Activated CD4-positive, alpha-beta T cell treated with anti-CD3 and anti-CD28 coated beads, Interleukin-2, amount 50 U/mL, for 48 hours (primary cell): ENCODE measurements at places on chromosomes 5 and 9.

DNA sequence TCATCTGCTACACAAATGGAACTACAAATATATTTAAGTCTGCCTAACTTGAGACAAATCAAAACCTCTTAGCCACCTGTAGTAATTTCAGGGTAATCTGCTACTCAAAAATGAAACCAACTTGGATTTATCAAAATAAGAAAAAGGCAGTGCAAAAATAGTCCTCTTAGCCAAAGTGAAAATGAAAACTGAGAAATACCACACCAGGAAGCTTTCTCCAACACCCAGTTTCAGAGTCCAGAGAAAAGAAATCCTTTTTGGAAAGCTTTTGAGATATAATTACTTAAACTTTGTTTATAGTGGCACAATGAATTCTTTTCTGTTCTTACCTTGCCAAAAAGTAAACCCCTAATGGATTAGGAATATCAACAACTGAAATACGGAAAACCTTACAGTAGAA lies 990.4 kb downstream of the EFNA5 start:
- no peak for DNase-seq

DNA sequence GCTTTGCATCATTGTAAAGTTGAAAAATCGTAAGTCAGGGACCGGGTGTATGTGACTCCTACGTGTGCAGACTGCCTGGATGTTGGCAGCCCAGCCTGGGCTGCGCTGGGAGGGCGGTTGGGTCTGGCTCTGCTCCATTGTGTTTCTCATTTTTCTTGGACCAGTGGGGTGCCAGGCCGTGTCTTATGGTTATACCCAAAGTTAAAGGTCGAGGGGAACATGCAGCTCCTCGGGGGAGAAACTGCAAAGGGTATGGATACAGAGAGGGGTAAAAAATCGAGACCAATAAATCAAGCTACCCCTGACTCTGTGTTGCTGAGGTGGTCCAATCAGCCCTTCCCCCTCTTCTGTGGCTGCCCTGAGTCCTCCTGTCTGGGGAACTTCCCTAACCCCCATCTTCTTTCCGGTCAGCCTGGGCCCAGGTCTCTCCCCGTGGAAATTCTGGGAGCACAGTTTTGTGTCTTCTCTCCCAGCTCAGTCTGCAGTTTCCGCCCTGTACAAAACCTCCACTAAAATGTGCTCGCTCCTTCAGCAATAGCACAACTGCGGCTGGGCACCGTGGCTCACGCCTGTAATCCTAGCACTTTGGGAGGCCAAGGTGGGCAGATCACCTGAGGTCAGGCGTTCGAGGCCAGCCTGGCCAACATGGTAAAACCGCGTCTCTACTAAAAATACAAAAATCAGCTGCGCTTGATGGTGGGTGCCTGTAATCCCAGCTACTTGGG lies 34.1 kb upstream of the UNC5A start:
- no peak for DNase-seq

- no peak for DNase-seq
Measured at GRCh38 chr9:115004545-115004944, 74.2 kb upstream of the TNFSF8 start.

DNA sequence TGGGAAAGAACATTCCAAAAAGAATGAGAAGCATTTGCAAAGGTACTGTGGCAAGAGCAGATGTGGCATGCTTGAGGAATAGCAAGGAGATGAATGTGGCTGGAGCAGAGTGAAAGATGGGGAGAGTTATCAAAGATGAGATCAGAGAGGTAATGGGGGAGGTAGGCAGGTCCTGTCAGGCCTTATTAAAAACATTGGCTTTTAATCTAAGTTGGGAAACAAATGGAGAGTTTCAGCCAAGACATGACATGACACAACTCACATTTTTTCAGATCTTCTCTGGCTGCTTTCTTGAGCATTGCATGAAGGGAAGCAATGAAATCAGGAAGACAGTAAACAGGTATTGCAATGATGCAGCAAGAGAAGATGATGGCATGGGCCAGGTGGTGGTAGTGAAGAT lies 120.3 kb downstream of the MUSK start:
- no peak for DNase-seq

DNA sequence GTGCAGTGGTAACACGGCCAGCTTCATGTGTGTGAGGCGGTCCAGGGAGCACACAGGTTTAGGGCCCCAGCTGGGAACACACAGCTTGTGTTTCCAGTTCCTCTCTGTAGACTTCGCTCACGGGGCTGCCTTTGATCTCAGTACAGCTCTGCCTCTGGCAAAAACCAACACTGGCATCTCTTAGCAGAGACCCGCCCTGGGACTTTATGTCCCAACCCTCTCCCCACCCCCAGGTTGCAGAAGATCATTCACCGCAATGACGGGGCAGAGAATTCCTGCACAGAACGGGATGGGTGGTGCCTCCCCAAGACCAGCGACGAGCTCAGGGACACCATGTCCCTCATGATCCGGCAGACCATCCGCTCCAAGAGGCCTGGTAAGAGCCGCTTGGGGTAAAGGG lies 5.2 kb upstream of the CEL start:
- no peak for DNase-seq

DNA sequence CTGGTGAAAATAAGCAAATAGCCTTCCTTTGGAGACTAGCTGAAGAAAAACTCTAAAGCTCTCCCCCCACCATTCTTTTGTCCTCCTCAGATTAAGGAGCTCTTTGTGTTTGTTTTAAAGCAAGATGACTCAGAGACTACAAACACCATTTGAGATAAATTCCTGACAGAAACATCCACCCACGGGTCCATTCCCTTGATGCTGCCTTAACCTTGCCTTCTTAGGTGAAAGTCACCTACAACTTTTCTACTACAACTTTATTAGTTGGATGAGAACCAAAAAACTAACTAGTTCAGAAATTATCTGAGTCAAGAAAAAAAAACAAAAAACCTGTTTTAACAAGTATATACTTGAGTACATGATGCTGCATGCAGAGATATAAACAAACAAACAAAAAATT lies 831.1 kb downstream of the NR2F1-AS1 start:
- DNase-seq, result no peak

DNA sequence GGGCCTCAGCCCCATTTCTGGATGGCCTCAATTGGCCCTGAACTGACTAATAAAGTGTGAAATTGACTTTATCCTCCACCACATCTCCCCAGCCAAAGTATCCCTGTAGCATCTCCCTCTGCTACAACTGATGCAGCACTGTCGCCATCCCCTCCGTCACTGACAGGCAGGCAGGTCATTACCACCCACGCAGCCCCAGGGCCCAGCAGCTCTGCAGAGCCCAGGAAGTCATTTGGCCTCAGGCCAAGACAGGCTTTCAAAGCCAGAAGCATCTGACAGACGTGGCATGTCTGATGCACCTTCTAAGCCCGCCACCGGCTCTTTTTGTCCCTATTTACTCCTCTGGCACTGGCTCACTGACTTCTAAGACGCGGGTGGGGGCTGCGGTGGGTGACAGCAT lies 65.3 kb downstream of the ARHGEF37 start:
- DNase-seq, result peak; percentile 26

DNA sequence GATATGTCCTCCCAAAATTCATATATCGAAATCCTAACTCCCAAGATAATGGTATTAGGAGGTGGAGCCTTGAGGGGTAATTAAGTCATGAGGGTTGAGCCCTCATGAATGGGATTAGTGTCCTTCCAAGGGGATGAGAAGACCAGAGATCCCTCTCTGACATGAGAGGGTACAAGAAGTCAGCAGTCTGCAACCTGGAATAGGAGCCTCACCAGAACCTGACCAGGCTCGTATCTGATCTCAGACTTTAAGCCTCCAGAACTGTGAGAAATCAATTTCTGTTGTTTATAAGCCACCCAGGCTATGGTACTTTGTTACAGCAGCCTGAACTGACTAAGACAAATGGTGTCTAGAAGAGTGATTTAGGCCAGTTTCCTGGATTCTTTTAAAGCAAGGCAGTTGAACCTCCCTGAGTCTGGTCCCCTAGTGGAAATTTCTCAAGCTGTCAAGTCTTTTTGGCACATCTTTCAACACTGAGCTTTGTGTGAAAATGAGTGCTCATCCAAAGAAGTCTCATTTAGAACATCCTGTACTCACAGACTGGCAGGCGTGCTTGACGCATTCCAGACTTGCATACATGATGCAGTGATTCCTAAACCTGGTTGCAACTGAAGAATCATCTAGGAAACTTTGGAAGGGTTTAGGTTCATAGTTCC lies 254.8 kb upstream of the PPP1R2B start:
- no peak for DNase-seq

GRCh38 chr9:17064558-17064957 lies 70.3 kb upstream of the CNTLN start:
- DNase-seq, result no peak

GRCh38 chr5:105917189-105917588 lies 1753.5 kb downstream of the EFNA5 start:
- no peak for DNase-seq

- DNase-seq, result no peak
Measured at GRCh38 chr5:10445352-10445751, 3.7 kb downstream of the ROPN1L start.

DNA sequence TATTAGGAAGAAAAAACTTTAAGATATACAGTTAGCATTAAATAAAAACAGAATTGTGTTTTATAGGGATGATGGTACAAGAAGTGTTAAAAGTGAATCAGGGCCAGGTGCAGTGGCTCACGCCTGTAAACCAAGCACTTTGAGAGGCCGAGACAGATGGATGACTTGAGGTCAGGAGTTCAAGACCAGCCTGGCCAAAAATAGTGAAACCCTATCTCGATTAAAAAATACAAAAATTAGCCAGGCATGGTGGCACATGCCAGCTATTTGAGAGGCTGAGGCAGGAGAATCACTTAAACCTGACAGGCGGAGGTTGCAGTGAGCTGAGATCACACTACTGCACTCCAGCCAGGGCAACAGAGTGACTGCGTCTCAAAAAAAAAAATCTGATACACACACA lies 282.9 kb upstream of the ATP10B start:
- DNase-seq, result no peak

DNA sequence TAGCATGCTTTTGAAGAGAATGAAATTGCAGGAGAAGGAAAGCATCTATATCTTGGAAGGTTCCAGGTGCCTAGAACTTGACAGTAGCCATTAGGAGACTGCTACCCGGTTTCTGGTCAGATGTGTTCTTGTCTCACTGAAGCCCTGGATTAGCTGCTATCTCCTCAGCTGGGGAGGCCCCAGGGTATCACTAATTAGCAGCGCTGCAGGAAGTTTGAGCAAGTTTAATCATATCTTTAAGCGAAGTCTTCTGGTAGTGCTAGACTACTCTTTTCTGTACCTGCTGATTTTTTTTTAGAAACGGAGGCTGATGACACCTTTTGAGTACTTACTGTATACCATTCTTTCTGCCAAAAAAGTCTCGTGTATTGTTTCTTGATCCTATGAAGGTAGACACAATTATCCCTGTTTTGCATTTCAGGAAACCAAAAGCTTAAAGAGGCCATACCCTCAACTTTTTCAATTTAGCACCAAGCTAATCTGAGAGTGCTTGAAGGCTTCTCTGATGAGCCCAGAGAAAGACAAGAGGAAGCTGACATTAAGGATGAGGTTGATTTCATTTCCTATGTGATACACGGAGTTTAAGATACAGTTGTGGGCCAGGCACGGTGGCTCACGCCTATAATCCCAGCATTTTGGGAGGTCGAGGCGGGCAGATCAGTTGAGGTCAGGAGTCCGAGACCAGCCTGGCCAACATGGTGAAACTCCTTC lies 201.3 kb downstream of the ARHGAP26 start:
- no peak for DNase-seq

- peak; percentile 9 for DNase-seq
Measured at GRCh38 chr9:119961774-119962424, 592.7 kb upstream of the BRINP1 start.

GRCh38 chr9:136396219-136396515 lies 3.8 kb downstream of the SNAPC4 start:
- DNase-seq, result no peak

- DNase-seq, result no peak
Measured at GRCh38 chr5:116361171-116361967, 213.3 kb downstream of the SEMA6A start.

- DNase-seq, result no peak
Measured at GRCh38 chr9:135075234-135076142, 12.0 kb upstream of the OLFM1 start.

DNA sequence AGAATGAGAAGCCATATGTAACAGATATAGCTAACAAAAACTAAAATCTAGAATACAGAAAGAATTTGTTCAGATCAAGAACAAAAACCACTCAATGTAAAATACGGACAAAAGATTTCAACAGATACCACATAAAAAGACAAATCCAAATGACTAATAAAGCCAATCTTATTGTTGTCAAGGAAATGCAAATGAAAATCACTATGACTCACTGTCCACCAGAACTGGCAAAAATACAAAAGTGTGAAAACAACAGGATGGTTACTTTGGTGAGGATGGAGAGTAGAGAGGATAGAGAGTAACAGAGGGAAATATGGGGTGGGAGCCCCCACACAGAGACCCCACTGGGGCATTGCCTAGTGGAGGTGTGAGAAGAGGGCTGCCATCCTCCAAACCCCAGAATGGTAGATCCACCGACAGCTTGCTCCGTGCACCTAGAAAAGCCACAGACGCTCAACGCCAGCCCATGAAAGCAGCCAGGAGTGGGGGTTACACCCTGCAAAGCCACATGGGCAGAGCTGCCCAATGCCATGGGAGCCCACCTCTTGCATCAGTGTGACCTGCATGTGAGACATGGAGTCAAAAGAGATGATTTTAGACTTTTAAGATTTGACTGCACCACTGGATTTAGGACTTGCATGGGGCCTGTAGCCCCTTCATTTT lies 15.2 kb upstream of the RHOBTB3 start:
- DNase-seq, result peak; percentile 11

GRCh38 chr5:52757527-52757926 lies 30.2 kb upstream of the ITGA1 start:
- no peak for DNase-seq

- DNase-seq, result no peak
Measured at GRCh38 chr5:25286319-25286718, 641.5 kb upstream of the CDH10 start.

DNA sequence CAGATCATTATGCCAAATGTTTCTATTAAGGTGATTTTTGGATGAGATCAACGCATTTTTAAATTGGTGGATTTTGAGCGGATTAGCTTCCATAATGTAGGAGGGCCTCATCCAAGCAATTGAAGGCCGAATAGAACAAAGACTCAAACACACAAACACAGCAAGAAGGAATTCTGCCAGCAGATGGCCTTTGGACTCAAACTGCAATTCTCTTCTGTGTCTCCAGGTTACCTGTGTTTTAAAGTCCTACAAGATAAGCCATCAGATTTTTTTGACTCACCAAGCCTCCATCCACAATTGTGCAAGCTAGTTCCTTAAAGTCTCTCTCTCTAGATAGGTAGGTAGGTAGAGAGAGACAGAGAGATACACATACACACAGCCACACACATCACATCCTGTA lies 25.5 kb downstream of the CDH6 start:
- no peak for DNase-seq
